Activated CD8-positive, alpha-beta memory T cell treated with anti-CD3 and anti-CD28 coated beads for 1 hour (primary cell): ENCODE measurements at places on chromosomes 3 and 15.

DNA sequence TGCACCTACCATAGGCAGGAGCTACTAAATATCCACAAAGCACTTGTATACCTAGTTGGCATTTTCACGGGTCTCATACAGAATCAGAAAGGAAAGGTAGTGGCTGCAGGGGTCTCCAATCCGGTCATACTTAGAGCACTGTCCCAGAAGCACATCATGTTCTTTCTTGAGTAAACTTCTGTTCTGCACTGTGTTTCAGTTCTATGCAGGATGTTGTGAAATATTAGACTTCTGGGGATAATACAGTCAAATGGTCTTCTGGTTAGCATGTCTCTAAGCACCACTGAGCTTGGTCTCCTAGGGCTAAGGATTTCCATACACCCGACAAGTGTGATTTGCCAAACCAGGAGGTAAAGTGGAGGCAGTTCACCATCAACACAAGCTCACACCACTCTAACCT is 27.9 kb downstream of the MINDY4B start:
- DNase-seq, result no peak

DNA sequence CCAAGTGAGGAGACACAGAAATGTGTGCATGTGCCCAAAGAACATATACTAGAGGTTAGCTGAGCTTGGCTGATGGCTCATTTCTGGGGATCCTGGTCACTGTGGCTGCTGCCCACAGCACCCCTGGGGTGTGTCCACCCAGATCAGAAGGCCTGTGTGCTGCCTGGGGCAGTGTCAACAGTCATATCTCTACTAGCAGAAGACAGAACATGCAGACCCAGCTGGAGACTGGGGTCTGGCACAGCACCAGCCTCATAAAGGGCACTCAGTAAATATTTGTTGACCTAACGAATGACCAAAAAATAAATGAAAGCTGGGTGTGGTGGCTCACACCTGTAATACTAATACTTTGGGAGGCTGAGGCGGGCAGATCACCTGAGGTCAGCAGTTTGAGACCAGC is 16.4 kb downstream of the CHRNA3 start:
- no peak for DNase-seq

DNA sequence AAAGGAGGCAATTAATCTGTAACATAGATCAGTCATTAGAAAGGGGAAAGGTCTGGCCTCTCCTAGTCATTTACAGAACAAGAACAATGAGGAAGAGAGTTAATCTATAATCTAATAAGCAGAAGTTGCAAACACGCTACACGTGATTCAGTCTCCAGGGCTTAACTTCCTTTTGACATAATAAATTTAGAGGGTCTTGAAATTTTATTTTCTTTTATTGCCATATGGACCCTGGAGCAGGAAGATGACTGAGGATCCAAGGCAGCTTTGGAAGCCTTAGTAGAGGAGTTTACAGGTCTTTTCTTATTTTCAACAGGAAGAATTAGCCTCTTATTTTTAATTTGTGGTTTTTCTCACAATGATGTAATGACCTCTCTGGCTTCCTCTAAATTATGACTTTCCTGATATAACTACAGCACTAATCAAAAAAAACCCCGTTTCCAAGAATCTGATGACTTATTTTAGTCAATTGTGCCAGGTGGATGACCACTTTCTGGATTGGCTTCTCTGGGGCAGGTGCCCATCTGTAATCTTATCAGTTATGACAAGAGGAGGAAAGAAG is 32.2 kb downstream of the ADGRG7 start:
- no peak for DNase-seq

GRCh38 chr3:186261638-186262037 is 100.4 kb downstream of the DGKG start:
- DNase-seq, result no peak

- DNase-seq, result no peak
These were observed 3.7 kb upstream of the WDR82 start for GRCh38 chr3:52281981-52282801.

DNA sequence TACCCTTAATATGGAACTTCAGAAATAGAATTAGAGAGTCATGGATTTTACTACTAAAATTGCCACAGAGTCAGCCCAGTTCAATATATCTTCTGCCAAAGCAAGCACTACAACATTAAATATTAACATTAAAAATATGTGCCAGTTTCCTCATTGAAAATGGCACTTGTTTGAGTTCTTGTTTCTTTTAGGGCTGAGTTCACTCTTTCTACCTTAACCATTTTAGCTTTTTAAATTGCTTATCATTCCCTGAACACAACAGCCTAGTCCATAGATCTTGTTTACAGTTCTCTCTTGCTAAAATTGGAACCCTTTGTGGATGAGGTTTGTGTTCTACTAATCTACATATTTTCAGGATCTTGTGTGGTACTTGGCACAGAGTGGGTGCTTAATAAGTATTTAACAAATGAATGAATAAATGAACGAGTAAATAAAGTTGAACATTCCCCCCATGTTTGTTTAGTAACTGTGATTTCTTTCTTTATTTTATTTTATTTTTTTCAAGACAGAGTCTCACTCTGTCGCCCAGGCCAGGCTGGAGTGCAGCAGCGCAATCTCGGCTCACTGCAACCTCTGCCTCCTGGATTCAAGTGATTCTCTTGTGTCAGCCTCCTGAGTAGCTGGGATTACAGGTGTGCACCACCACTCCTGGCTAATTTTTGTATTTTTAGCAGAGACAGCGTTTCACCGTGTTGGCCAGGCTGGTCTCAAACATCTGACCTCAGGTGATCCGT is 46.0 kb upstream of the SLC7A14 start:
- DNase-seq, result no peak

- DNase-seq, result no peak
These were observed 33.3 kb downstream of the CYP11A1 start for GRCh38 chr15:74334127-74334526.

DNA sequence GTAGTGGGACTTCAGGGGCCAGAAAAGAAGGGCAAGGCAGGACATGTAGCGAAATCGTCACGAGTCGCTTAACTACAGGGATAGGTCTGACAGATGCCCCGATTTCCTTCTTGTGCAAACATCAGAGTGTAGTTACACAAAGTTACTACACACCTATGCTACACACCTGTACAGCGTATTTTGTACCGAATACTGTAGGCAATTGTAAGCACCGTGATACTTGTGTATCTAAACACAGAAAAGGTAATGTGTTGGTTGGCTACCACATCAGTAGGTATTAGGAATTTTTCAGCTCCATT is 515 bp upstream of the MTHFS start:
- DNase-seq, result no peak

DNA sequence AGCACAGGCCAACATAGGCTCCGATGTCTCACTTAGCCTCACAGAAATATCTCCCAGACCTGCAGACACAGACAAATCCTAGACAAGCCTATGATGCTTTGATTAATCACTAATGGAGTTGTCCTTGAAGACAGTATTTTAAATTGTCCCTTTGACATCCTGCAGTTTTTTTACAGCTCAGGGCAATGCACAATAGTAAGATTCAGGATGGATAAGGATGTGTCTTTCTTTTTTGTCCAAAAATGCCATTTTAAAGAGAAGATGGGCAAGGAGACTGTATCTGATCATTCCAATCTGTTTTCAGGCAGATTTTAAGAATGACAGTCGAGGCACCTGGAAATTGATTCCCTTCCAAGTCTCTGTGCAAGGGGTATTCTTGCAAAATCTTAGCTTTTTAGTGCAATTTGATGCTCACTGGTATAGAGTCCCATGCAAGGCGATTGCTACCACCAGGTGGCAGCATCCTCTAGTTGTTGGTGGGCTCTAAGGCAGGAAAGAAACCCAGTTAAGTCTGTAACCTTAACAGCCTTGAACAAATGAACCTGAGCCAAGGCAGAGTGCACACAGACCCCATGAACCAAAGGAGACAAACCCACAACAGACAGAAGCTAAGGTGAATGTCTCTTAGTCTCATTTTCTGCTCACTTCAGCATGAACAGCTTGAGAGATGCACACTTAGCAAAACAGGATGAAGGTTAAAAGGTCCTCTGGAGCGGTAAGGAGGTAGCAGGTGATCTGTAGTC is 51.2 kb upstream of the MINAR1 start:
- peak; percentile 29 for DNase-seq

GRCh38 chr3:134163096-134163495 is 87.6 kb downstream of the RYK start:
- DNase-seq, result no peak

DNA sequence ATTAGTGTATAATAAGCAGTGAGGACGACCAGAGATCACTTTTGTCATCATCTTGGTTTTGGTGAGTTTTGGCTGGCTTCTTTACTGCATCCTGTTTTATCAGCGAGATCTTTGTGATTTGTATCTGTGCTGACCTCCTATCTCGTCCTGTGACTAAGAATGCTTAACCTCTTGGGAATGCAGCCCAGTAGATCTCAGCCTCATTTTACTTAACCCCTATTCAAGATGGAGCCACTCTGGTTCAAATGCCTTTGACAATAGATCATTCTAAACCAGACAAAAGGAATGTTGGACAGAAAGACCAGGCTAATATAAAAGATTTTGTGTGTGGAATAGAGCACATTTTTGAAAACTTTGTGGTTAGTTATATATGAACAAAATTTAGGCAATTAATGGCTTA is 618.5 kb upstream of the BCHE start:
- no peak for DNase-seq

DNA sequence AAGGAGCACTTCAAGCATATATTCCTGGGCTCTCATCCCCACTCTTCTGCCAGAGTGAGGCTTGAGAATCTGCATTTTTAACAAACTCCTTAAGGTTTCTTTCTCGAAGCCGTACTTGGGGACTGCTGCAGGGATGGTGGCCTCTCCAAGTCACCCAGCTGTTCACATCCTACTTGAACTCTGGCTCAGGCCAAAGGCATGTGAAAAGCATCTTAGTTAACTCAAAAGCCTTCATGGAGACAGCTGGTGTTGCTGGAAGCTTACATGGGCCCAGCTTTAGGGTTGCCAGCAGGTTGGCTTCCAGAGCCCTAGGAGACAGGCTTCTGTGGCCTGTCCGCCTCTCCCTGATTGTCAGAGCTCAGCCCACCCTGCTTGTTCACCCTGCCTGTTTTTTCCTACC is 139.2 kb downstream of the THSD4 start:
- DNase-seq, result no peak

- DNase-seq, result no peak
These were observed 573.8 kb upstream of the NAALADL2 start for GRCh38 chr3:174285242-174285864.

- DNase-seq, result no peak
These were observed 37.9 kb upstream of the LRTM1 start for GRCh38 chr3:54965746-54966145.

DNA sequence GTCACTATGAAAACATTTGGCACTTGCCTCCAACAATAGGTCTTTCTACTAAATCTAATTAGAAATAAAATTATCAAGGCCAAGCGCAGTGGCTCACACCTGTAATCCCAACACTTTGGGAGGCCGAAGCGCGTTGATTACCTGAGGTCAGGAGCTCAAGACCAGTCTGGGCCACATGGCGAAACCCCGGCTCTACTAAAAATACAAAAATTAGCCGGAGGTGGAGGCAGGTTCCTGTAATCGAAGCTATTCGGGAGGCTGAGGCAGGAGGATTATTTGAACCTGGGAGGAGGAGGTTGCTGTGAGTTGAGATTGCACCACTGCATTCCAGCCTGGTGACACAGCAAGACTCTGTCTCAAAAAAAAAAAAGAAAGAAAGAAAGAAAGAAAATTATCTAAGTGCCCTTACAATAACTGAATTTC is 1.6 kb upstream of the PLD1 start:
- DNase-seq, result no peak

DNA sequence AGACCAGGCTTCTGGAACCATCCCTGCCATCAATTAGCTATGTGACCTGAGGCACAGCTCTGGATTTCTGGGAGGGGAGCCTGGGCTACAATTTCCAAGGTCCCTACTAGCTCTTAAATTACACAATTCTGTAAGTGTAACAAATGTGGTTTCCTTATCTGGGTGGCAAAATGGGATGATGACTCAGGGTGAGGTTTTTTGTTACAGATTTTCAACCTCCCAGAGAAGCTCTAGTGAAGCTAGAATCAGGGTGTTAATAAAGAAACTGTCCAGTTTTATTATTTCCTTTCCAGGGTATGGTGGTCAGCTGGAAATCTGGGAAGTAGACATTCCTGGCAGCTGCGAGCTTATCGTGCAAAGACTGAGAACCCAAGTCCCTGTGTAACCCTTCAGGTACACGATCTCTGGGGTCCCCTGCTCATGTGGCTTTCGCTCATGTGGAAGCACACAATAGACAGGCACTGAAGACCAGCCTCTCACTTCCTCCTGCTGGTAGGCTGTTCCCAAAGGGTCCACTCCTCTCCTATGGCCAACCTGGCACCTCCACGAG is 7.3 kb downstream of the RAB27A start:
- DNase-seq, result no peak
